ENCODE measurements at places on chromosomes 4 and X. TPM values are rescaled to one million over a fixed set of nuclear protein-coding genes. Genes with fewer than 3 reads are reported as not detected.

Gene ENPP6
- total RNA-seq: 42.6 TPM

Gene MAP9
- 6.0 TPM for total RNA-seq

Gene NPY1R
- total RNA-seq: 8.4 TPM

Gene SPATA4
- not detected for total RNA-seq

Gene HTRA3
- total RNA-seq: 44.8 TPM

Gene TKTL2
- not detected for total RNA-seq

DNA sequence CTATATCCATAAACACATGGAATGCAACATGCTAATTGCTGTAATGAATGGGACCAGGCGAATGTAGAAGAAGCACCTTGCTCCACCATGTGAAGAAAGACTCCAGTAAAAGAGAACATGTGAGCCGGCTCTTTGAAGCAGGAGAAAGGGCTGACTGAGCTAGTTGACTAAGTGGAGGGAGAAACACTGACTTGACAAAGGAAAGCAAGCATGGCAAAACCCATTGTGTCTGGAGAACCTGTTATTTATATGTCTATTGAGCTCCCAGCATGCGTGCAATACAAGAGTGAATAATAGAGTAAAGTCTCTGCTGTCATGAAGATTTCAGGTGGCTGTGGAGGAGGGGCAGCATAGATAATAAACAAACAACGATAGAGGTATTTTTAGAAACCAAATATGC, 559.9 kb downstream of the RAB28 start:
- DNase-seq: no peak

GRCh38 chrX:118116713-118117550, at the start of gene KLHL13:
TSS of gene KLHL13 (minus strand) at chrX:118116810. CDS start at chrX:118028473, 88,337 bp downstream.
- peak; percentile 12 for DNase-seq

DNA sequence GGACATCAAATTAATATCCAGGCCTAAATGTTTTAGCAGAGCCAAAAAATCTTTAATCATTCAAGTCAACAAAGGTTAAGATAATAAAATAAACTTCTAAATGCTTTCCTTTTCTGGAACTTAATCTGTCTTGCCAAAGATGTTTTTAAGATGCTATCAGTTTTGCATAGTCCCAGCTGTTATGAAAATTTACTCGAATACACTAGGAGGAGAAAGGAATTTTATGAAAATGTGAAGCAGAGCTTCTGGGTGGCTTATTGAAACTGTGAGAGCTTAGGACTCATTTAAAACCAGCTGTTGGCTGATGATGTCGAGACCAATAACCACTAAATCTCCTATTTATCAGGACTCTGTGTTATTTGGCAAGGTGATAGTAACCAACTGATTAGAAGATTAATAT, 202.2 kb upstream of the ETNPPL start:
- no peak for DNase-seq

DNA sequence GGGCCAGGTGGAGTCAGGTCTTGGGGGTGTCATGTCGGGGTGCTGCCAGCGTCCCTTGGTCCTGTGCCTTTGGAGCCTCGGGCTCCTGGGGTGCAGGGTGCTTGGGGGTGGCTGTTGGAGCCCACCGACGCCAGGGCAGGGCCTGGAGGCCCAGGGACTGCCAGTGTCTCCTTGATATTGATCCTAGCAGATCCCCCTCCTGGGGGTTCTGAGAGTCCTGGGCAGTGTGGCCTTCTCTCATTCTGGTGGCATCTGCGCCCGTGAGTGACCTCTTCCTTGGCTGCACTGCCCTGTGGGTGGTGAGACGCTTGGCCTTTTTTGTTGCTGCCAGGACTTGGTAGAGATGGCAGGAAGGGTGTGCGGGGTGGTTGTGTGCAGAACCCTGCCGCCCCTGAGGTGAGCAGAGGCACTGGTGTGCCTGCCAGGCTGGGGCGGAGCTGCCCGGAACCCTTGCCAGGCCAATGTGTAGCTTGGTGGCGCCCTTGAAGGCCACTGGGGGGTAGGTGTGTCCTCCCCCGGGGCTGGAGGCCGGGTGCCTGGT, 7.0 kb downstream of the NAT8L start:
- no peak for DNase-seq

- no peak for DNase-seq
These were observed 201.5 kb downstream of the NWD2 start for GRCh38 chr4:37446016-37446415.

DNA sequence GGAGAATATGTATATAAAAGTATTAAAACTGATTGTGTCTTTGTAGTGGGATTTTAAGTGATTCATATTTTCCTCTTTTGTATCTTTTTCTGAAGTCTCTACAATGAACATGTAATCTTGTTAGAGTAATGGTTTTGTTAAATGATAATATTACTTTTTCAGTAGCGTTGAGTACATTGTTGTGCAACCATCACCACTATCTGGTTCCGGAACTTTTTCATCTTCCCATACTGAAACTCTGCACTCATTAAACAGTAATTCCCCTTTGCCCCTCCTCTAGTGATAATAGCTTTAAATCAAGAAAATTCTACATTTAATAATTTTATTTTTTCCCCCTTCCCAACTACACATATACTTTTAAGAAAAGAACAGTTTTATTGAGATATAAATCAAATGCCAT, 23.3 kb downstream of the SHROOM3 start:
- no peak for DNase-seq

- DNase-seq: no peak
These were observed 178.5 kb downstream of the CBR4 start for GRCh38 chr4:168831585-168831918.

DNA sequence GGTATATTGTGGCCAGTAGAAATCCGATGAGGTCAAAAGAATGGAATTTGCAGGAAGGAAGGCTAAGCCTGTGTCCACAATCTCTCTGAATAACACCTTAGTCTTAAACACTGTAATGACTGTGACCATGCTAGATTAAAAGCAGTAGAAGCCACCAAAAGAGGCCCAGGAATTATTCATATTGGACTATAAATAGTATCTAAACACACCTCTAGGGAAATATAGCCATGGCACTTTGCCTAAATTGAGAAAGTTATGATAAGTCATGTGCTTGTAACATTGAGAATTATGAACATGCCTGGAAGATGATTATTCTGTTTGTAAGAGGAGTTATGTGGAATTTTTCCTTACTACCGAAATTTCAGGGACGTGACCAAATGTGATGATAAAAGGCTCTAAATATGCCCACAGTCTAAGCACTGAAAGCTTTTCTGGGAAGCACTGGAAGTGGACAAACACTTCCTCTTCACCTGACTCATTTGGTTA, 298.5 kb downstream of the KCTD8 start:
- DNase-seq: no peak

DNA sequence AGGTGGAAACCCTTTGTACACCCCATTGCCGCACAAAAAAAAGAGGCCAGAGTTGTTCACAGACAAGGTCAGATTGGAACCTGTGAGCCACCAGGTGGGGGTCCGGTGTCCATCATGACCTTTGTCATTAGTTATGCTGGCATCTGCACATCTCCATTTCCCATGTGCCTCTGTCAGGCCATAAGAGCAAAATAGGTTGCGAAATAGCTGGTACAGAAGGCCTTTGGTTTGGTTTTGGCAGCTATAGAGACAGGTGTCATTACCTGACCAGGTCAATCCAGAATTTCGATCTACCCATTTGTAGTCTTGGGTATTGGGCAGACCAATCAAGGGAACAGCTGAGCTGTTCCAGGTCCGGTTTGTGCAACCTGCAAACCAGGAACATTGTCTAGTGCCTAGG, 6.6 kb downstream of the ERVMER34-1 start:
- no peak for DNase-seq

DNA sequence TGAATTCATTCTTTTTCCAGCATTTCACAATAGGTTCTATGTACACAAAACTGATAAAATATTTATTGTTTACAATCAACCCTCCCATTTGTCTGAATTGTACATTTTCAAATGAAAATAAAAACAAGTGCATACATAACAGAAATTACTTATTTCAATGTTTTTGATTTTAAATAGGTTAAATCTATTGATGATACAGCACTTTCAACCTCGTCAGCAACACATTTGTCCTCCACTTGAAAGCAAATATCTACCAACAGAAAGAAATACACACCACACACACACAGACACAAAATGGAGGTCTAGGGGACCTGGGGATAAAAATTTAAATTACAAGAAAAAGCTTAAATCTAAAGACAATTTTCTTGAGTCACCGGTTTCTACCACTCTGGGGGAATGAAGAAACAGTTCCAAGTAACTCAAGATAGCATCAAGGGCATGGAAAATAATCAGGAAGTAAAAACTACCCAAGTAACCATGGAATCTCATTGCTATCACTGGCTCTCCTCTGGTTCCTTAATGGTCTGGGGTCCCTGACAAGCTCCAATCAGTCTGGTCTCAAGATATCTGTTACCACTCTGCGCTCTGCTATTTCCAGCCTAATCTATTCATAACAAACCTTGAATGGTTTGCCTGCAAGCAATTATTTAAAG, 27.6 kb downstream of the ANKRD17 start:
- DNase-seq: no peak

DNA sequence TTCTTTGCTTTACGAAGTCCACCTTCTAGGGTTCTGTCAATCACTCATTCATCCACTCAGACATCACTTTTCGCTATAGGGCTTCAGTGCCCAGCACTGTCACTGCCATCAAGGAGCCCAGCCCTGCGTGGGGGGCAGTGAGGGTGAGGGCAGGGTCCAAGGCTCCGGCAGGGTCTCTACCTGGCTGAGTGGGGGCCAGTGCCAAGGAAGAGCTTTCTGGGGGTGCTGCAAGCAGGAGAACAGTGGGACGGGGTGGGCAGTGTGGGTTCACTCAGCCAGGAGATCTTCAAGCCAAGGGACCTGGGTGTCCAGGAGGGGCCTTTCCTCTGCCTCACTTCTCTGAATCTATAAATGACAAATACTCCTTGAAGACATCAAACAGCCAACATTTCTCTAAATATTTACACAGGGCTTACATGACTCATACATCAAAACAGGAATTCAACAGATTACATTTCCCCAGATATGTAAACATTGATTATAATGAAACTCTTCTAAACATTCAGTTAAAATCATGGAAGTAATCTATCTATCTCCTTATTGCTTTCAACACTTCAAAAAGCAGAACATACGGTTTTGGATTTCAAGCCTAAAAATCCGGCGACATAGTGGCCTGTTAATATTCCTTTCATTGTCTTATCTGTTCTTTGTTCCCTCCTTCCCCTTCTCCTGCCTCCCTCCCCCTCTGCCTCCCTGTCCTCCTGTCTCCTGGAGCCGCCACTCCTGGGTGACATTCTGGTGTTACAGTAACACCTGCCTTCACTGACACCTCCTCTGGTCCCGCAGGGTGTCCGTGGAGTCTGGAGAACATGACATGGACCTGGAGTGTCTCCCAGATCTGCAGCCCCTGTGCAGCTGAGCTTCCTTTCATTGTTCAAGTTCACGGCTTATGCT, 94.4 kb upstream of the ADRA2C start:
- no peak for DNase-seq

DNA sequence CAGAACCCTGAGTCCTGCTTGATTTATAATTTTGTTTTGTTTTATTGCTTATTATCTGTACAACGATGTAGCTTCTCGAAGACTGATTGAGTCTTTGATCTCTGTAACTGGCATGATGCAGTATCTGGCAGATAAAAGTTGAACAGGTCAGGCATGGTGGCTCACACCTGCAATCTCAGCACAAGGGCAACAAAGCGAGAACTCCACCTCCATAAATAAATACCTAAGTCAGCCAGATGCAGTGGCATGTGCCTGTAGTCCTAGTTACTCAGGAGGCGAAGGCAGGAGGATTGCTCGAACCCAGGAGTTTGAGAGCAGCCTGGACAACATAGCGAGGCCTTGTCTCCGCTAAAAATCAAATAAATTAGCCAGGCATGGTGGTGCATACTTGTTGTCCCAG, 15.7 kb upstream of the WDR19 start:
- DNase-seq: no peak

DNA sequence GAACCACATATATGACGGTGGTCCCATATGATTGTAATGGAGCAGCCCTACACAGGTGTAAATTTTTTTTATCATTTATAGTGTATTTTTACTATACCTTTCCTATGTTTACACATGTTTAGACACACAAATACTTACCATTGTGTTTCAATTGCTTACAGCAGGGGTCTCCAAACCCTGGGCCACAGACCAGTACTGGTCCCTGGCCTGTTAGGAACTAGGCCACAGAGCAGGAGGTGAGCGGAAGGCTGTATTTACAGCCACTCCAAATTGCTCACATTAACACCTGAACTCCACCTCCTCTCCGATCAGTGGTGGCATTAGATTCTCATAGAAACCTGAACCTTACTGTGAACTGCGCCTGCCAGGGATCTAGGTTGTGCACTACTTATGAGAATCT, 201.8 kb upstream of the NDST4 start:
- no peak for DNase-seq
